Colonic mucosa (tissue), 4 donors: ENCODE measurements at places on chromosomes 11 and 22.

DNA sequence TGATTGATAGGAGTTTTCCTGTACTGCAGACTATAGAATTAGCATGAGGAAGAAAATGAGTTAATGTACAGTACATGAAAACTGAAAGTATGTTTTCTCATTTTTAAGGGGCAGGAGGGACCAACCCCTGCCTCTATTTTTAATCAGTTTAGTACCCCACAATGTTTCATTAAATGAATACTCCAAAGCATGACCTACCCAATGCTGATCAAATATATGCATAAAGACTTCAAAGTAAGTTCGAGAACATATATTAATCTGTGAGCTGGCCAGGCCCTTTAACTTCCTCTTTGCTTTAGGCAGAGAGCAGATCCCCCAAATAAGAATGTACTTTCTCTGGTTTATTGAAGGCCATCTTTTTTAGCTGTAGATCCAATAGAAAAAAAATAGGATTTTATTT, 161.0 kb downstream of the FCHSD2 start:
- DNase-seq: no peak

- no peak for DNase-seq
These were observed 29.6 kb downstream of the MARK2 start for GRCh38 chr11:63868399-63869064.

- no peak for DNase-seq
These were observed 663 bp downstream of the MRGPRG start for GRCh38 chr11:3217818-3218482.

DNA sequence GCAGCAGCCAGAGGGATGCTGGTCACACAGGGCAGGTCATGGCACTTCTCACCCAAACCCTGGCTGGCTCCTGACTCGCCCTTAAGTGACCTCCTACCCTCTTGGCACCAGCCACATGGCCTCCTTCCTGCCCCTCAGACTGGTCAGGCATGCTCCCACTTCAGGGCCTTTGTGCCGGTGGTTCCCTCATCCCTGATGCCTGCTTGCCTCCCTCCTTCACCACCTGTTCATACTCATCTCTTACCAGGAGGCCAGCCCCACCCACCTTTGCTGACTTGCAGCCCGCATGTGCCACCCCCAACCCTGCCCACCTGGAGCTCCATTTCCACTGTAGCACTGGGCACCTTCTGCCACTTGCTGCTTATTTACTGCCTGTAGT, 20.1 kb downstream of the GNAZ start:
- no peak for DNase-seq

- peak; percentile 79 for DNase-seq
These were observed 116.8 kb upstream of the NNMT start for GRCh38 chr11:114179234-114179941.

GRCh38 chr11:65421794-65422632, 585 bp upstream of the NEAT1 start:
- DNase-seq: peak; percentile 98

DNA sequence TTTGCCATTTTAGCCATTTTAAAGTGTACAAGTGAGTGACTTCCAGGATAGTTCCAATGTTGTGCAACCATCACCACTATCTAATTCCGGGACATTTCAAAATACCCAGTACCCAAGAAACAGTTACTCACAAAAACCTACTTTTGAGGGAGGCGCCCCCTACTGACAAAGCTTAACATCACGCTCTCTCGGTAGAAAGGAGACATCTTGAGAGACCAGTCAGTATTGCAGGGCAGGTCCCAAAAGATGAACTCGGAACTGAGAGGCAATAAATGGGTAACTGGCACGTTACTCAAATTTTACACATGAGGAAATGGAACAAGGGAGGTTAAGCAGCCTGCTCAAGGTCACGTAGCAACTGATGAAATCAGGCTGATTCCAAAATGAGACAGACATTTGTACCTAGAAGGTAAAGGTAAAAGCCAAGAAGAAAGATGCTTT, 50.0 kb upstream of the POU2AF1 start:
- DNase-seq: peak; percentile 86
